Activated CD4-positive, alpha-beta T cell treated with anti-CD3 and anti-CD28 coated beads, Interleukin-2, amount 10 ng/mL, durations not matched to agents 24 days and 14 days (primary cell): ENCODE measurements at places on chromosomes 5 and 9. TPM values are rescaled to one million over a fixed set of nuclear protein-coding genes. Genes with fewer than 3 reads are reported as not detected.

Gene BTNL9
- total RNA-seq = 0.23 TPM in 1 of 2 replicates, not detected in the other

Gene TICAM2
- total RNA-seq = 0.86 and 1.0 TPM in 2 replicates

Gene SLC4A9
- not detected in 2 replicates for total RNA-seq

Gene RPP25L
- 34.8 and 36.1 TPM in 2 replicates for total RNA-seq

Gene OXCT1
- 92.6 and 93.4 TPM in 2 replicates for total RNA-seq

Gene SLC9A3
- total RNA-seq = 3.0 and 3.3 TPM in 2 replicates

Gene ENTREP1
- not detected in 2 replicates for total RNA-seq

Gene ANKRD18B
- total RNA-seq = 0.65 and 1.1 TPM in 2 replicates

Gene SEMA5A
- total RNA-seq = not detected in 2 replicates

Gene FGF18
- total RNA-seq = 0.17 and 0.33 TPM in 2 replicates

Gene GRM6
- not detected in 2 replicates for total RNA-seq

Gene NLN
- total RNA-seq = 28.0 and 30.7 TPM in 2 replicates

Gene SHOC1
- not detected in 2 replicates for total RNA-seq

Gene FOXD4L3
- total RNA-seq = not detected in 2 replicates

Gene NRARP
- 12.9 and 13.4 TPM in 2 replicates for total RNA-seq
